Forelimb muscle (tissue), 1 donor: ENCODE measurements at places on chromosomes 11 and 22. TPM values are rescaled to one million over a fixed set of nuclear protein-coding genes. Genes with fewer than 3 reads are reported as not detected.

GRCh38 chr11:104661471-104661870 is 236.8 kb downstream of the CASP12 start:
- DNase-seq: no peak

- DNase-seq: no peak
These were observed 30.5 kb downstream of the CHKA start for GRCh38 chr11:68090706-68091105.

DNA sequence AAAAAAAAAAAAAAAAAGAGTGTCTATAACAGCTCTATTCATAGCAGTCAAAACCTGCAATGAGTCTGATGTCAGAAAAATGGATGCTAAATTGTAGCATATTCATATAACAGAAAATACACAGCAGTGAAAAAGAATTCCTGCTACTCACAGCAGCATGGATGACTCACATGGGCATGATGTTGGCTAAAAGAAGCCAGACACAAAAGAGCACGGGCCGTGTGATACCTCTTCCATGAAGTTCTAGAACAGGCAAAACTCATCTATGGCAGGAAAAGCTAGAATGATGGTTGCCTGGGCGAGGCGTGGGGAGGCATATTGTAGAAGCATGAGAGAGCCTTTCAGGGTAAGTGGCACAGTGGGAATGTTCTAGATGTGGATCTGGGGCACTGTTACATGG is 18.9 kb downstream of the PLAAT3 start:
- DNase-seq: no peak

Gene PNPLA5
- not detected for polyA plus RNA-seq

DNA sequence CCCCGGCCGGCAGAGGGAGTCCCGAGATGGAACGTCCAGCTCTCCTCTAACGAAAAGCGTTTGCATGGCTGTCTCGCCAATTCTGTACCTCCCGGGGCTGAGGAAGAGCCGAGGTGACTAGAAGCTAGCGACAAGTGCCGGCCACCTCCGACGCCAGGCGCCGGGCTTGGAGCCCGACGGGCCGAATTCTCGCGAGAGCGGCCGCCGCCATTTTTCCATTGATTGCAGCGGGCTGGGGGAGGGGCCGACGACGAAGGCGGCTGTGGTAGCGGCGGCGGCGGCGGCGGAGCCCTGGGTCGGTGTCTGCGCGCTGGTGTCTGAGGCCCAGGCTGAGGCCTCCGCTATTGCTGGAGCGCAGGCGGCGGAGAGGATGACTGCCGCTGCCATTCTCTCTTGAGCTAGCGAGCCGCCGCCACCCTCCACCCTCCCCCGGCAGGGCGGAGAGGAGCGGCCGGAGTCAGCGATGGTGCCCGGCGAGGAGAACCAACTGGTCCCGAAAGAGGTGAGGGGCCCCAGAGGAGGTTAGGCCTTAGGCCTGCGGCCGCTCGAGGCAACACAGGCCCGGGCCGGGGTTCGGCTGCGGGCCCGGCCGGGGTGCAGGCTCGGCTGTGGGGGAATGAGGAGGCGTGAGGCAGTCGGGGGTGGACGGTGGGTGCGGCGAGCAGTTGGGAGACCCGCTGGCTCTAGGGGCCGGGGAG is at the start of gene USP47:
Gene USP47, plus strand, starts transcription at position 250 of the 698 bp plus-strand sequence. Its CDS starts 214 bp downstream, at position 464.
- DNase-seq: no peak

Gene TTC36
- polyA plus RNA-seq: 2.4 TPM

DNA sequence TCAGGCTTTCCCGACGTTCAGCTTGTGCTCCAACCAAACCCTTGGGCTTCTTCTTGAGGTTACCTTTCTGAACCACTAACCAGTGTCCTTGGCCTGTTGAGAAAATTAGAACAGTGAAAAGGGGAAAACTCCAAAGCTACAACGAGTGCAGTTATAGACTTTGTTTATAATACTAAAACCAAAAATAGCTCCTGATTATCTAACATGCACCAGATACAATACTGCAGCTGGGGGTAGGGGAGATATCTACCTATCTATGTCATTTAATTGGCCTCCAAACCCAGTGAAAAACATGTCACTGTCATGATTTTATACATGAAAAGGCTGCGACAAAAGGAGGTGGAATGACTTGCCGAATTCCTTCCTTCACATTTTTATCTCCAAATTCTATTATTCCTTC is 11.9 kb downstream of the XRRA1 start:
- DNase-seq: no peak

Gene VSIG10L2
- 0.28 TPM for polyA plus RNA-seq

Gene HMGXB4
- polyA plus RNA-seq: 13.4 TPM

DNA sequence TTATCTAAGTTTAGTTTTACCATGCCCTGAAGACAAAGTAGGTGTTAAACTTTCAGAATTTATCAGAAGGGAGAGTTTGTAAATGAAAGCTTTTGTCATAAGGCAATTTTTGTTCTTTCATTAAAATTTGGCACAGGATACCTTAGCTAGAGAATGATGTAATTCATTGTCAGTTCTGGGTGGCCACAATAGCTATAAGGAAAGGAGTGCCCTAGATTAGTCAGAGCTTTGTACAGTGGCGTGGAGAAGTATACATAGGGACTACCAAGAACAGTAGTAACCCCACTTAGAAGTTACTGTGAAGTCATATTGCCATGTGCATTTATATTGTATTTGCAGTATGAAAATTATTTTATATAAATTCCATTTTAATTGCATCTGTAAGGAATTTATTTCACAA is 126.3 kb upstream of the CARD18 start:
- no peak for DNase-seq
